ENCODE measurements at places on chromosomes 7 and 10.

DNA sequence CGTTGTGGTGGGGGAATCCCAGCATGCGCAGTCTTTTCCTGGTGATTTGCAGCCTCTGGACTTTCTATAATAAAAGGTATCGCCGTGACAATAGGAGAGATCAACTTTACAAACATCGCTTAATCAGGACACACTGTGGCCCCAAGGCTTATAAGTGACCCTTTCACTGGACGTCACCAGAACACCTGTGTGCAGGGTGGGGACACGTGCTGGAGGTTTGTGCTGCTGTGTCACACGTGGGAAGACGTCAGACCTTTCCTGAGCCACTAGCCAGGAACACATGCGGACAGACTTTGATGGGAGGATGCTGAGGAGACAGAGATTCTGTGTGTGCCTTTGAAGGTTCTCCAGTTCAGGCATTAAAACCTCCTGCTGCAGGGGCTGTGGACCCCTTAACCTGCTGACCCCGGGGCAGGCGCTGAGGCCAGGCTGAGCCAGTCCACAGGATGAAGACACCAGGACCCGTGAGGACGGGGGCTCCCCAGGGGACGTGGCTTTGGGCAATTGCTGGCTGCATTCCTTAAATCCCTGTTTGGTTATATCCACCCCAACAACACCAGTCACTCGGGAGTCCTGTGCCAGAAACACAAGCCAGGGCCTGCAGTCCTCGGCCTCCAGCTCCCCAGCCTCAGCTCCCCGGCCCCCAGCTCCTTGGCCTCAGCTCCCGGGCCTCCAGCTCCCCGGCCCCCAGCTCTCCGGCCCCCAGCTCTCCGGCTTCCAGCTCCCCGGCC, 183.4 kb downstream of the PTPRN2 start:
- no peak for DNase-seq

DNA sequence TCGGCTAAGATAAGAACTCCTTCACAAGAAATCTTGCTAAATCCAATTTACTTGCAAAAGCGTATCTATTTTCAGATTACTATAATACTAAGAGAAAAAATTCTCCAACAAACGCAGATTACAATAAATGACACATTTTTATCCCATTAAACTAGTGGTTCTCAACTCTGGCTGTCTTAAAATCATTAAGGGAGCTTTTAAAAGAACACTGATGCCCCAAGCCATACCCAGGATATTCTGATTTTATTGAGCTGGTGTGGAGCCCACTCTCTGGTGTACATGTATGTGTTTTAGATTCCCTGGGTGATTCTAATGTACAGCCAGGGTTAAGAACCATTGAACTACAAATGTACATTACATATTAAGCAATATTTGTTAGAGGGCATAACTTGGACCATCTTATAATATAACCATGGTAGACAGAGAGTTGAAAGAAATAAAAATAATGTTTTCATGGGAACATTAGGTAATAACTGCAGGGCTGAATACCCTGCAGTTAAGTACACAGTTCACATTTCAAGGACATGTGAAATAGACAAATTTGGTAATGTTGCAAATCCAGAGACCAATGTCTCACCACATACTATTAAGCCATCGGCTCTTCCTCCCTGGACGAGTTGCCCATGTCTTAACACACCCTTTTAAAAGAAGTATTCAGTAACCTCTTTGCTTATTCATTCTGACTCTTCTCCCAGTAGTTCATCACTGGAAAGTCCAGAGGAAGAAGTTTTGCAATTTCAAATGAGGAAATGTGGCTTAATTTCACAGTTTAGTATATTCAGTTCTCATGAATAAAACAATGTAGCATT, 6.2 kb downstream of the GSAP start:
- no peak for DNase-seq

GRCh38 chr7:7136466-7137381, 45.6 kb upstream of the C1GALT1 start:
- no peak for DNase-seq

DNA sequence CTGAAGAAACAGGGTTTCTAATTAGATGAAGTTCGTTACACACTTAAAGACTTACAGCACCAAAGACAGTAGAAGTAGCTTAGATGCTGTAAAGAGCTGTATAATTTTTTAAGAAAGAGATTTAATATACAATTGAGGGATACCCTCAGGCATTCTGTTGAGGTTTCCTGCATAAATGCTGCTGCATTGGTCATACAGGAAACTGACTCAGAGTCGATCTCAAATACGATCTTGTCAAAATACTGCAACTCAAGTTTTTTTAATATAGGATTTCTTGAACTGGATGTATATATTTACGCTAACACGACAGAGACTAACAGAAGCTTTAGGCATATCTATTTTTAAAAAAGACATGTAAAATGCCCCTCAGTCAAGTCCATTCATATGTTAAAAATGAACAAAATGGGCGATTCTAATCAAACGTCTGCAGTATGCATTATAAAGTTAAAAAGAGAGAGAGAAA, 2.4 kb upstream of the ARID5B start:
- peak; percentile 71 for DNase-seq

GRCh38 chr10:519055-519715, 170.3 kb downstream of the DIP2C start:
- DNase-seq = no peak

GRCh38 chr7:4722308-4722707, 40.2 kb downstream of the FOXK1 start:
- DNase-seq = no peak

DNA sequence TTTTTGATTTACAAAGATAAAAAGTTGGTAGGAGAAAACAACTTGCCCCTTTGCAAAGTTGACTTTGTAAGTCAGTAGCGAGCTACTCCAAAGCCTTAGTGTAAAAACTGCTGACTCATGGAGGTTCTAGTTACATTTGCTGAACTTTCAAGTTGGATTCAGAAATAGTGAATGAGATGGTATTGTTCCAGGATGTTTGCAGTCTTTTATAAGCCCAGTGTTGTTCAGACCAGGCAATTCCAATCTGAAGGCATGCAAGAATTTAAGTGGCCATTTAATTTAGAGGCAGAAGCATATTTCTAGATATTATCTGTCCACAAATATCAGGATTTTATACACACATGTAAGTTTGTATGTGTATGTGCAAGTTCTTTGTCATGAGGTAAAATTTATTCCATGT, 21.6 kb downstream of the TES start:
- DNase-seq = no peak

DNA sequence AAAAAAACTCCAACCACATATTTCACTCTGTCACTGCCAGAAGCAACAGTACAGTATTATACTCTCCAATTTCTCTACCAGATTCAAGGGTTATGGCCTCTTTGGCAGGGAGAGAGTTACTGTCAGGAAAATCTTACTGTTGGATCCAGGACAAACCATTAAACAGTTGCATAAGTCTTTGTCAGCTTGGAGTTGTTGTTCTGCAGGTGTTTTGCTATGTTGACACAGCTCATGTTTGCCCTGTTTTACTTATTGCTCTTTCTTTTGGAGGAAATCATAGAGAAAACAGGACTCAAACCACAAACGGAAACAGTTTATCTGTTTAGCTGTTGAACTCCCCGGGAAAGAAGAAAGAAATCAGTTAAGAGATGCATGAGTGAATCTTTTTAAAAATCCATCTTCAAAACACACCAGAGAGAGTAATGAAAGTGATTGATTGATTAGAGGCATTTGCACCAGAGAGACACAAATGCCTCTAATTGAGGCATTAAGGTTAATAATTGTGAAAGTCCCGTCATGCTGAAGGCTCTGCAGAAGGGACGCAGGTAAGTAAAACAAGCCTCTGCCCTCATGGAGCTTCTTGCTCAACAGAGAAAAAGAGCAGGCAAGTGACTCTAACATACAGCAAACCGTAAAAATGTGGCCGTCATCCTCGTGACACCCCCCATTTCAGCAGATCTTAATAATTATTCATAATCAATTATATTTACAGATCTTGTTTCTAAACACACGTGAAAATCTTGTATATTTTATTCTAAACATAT, 38.7 kb upstream of the ARHGAP21 start:
- DNase-seq = no peak

GRCh38 chr7:76332078-76332477, 26.7 kb downstream of the YWHAG start:
- DNase-seq = no peak

GRCh38 chr7:28725911-28726310, 232.2 kb downstream of the TRIL start:
- no peak for DNase-seq

DNA sequence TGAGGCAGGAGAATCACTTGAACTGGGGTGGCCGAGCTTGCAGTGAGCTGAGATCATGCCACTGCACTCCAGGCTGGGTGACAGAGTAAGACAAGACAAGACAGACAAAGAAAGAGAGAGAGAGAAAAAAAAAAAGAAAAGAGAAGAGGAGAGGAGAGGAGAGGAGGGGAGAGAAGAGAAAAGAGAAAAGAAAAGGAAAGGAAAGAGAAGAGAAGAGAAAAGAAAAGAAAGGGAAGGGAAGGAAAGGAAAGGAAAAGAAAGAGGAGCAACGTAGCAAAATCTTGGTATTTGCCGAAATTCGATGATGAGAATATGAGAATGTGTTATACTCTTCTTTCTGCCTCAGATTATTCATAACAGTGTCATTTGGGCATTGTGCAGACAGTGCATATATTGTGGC, 101.2 kb upstream of the PFKP start:
- DNase-seq = no peak

GRCh38 chr7:12751764-12752163, 64.3 kb downstream of the ARL4A start:
- no peak for DNase-seq

DNA sequence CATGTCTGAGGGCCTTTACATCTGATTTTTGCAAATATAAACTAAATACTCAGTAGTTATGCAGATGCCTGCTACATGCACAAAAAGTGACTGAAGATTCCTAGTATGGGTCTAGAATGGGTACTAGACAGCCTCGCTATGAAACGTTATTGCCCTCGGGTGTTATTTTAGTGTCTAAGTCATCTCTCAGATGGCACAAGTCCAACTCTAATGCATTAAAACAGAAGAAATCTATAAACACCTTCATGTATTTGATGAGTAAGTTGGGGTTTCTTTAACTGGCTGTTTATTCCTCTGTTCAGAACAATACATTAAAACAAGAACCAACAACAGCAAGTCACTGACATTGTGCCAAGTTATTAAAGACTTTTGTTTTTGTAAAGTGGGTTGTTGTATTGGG, 41.6 kb downstream of the TEX36 start:
- no peak for DNase-seq

DNA sequence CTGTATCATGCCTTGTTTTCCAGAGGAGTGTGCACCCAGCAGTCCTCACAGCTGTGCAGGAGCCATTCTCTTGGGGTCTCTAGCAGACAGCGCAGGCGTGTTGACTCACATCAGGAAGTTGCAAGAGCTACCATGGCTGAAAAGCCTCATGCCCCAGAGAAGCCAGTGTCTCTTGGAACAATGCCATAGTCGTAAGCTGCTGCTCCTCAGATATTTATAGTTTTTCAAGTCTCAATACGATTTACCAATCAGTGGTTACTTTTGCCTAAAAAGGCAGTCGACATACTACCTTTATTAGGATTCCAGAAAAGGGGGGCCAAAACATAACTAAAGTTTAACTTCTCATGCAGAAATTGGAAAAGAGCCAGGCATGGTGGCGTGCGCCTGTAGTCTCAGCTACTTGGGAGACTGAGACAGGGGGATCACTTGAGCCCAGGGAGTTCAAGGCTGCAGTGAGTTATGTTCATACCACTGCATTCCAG, 407.7 kb downstream of the PARD3 start:
- no peak for DNase-seq

- no peak for DNase-seq
Measured at GRCh38 chr10:131198843-131199242, 112.7 kb downstream of the TCERG1L start.

- no peak for DNase-seq
Measured at GRCh38 chr10:79268161-79268601, 79.1 kb upstream of the PPIF start.

DNA sequence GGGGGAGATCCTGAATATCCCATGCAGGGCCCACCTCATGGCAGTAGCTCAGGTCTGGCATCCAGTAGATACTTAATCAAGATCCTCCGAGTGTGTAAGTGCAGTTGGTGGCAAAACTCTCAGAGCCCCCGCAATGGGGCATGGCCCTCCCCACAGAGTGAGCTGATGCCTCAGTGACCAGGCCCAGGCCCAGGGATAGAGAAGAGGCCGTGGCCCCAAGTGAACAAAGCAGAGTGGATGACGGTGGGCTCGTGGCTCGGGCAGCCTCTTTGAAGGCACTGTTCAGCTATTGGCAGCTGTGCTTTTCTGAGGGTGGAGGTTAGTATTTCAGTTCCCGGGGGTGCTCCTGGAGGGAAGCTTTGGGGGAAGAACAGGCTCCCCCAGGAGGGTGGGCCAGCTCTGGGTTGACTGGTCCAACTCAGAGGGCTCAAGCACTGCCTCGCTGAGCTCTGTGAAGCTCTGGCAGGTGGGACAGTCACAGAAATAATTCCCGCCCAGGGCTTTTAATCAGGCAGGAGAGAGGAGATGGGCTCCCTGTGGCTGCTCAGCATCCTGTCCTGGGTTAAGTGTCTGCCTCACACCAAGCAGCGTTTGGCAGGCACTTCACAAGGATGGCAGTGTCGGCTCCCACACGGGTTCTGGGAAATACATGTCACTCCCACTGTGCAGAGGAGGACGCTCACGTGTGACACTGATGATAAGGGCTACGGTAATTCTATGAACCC, 583.6 kb downstream of the TCERG1L start:
- no peak for DNase-seq

DNA sequence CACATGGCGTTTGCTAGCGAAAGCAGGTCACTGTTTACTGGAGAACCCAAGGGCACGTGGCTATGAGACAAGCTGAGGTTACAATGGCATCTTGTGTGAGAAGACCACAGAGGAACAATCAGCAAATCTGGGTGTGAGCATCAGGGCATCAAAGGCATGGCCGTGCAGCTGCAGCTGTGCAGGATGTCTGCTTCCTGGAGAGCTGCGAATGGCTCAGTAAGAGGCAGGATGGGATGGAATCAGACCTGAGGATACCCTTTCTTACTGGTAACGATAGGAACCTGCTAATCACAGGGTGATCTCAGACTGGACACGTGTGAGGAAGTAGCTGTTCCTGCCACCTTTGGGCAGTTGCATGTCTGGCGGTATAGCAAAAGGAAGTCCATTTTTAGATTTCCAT, 119.5 kb downstream of the RNF216 start:
- DNase-seq = no peak

DNA sequence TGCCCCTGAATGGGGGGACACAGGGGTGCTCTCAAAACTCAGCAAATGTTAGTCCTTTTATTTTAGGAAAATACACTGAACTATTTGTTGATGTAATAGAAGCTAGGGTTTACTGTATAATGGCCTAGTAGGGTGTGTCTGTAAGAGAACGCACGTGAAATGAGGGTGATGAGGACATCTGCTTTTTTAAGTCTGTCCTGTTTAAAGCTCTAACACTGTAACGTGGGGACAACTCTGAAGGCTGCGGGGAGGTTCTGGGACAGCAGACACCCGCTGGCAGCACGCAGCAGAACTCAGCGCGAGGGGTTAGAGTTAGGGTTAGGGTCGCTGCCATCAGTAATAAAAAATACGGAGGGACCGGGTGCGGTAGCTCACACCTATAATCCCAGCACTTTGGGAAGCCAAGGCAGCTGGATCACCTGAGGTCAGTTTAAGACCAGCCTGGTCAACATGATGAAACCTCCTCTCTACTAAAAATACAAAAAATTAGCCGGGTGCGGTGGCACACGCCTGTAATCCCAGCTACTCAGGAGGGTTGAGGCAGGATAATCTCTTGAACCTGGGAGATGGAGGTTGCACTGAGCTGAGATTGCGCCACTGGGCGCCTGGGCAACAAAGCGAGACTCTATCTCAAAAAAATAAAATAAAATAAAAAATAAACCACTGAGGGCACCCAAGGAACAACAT, 98.0 kb downstream of the CTBP2 start:
- DNase-seq = no peak

GRCh38 chr7:55129541-55130394, 111.0 kb downstream of the EGFR start:
- no peak for DNase-seq

- DNase-seq = no peak
Measured at GRCh38 chr10:127227663-127228062, 31.3 kb upstream of the INSYN2A start.

All from CD4-positive, alpha-beta T cell treated with Interleukin-2 at 100 ng/mL for 4 hours (primary cell).